ENCODE measurements at places on chromosomes 16 and 17.

DNA sequence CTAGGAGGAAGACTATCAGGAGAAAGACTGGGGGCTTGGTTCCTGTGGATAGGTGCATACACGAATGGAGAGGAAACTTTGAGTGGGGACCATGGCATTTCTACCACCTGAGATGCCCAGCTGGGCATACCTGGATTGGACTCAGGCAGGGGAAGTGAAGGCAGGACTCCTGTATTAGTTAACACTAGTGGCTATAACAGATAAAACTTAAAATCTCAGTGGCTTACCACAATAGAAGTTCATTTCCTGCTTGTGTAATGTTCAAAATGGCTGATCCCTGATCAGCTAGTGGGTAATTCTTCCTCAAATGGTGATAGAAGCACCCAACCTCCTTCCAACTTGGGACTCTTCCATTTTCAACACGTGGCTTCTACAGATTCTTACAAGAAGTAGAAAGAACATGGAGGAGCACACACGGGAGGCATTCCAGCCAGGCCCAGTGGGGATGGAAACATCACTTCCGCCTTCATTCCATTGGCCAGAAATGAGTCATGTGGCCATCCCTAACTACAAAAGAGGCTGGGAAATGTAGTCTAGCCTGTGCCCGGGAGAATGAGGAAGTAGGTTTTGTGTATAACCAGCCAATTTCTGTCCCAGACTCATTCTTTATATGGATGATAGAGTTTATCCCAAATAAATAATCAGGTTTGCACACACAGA, 112.1 kb downstream of the UTP18 start:
- no peak for DNase-seq

DNA sequence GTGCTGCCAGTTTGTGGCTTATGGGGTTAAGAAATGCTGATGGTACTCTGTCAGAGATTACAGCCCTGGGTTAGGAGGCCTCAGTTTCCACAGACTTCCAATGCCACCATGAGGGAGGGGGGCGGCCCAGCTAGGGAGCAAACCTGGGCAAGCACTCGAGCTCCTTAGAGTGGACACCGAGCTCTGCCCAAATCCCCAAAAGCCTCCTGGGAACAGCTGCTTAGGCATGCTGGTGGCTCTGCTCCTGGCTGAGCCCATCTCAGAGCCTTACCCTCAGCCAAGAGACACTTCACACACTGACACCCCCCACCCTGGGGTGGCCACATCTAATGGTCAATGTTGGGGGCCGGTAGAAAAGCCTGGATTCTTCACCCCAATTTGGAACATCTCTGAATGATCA, 66.1 kb downstream of the C16orf78 start:
- DNase-seq: no peak

GRCh38 chr17:21167303-21167702, 40.5 kb downstream of the DHRS7B start:
- no peak for DNase-seq

DNA sequence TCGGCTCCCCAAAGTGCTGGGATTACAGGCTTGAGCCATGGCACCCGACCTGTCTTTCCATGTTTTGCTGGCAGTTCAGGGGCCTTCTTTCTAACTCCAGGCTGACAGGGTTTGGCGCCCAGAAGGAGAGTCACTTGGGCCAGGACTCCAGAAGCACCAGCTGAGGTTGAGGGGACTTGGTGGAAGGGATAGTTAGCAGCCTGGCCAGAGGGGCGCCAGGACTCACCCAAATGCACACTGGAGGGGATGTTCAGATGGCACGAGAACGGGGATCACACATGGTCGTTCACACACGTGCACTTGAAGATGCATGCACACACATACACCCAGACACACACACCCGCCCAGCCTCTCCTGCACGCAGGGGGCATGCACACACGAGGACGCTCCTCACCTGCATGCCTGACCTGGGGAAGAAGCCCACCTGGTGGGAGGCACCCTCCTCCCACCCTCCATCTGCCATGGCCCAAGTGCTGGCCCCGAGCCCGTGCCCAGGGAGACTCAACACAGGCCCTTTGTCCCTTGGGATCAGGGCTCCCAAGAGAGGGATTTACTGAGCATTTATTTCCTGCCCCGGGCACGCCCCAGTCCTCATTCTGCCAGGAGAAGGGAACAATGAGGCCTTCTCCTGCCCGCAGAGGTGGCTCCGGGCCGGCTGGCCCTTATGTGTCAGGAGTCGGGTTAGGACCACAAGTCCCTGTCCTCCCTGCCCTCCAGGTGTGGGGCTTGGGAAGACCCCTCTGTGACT, 2.3 kb upstream of the PRSS21 start:
- no peak for DNase-seq

- DNase-seq: no peak
Measured at GRCh38 chr17:27276653-27277156, 17.2 kb upstream of the WSB1 start.

All from stimulated activated effector memory CD8-positive, alpha-beta T cell treated with anti-CD3 and anti-CD28 coated beads, Interleukin-12 subunit alpha, Interleukin-12 subunit beta, amount 100 ng/mL, for 72 hours (primary cell).